NCI-H774 (cell line): ENCODE measurements at places on chromosomes 2 and 18.

DNA sequence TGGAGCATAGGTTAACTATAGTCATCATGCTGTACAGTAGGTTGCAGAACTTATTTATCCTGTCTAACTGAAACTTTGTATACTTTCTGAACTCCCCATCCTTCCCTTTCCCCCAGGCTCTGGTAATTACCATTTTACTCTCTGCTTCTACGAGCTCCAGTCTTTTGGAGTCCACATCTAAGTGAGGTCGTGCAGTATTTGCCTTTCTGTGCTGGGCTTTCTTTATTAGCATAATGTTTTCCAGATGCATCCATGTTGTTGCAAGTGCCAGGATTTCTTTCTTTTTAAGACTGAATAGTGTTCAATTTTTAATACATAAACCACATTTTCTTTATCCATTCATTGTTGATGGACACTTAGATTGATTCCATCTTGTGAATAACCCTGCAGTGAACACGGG, 464.1 kb downstream of the TGIF1 start:
- no peak for DNase-seq

DNA sequence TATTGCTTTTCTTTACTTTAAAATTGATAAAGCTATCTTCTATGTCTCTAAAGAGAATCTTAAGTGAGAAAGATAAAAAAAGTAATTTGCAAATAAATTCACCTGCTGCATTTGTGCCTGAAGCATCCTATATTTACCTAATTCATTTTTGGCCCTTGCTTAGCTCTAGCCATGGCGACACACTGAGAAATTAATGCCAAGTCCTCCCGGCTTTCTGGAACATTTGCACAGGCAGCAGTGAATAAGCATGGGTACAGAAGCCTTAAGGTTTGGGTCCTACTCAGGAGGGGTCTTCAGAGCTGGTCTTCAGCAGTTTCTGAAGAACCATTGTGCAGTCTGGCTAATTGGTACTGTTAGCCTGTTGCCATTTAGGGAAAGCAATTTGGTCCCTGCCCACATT, 73.9 kb upstream of the ZEB2 start:
- DNase-seq = no peak

DNA sequence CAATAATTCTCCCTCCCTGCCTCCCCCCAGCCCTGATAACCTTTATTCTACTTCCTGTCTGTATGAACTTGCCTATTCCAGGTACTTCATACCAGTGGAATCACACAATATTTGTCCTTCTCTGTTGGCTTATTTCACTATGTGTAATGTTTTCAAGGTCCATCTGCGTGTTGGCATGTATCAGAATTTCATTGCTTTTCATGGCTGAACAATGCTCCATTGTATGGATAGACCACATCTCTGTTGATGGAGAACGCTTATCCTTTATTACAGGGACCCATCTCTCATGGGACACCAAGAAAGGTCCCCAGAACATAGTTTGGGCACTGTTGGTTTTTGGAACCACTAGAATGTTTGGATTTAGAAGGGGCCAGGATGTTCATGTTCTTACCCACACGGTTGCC, 40.2 kb downstream of the ATOH8 start:
- no peak for DNase-seq

- no peak for DNase-seq
Observed at GRCh38 chr2:207619764-207620203, 5.4 kb downstream of the METTL21A start.

DNA sequence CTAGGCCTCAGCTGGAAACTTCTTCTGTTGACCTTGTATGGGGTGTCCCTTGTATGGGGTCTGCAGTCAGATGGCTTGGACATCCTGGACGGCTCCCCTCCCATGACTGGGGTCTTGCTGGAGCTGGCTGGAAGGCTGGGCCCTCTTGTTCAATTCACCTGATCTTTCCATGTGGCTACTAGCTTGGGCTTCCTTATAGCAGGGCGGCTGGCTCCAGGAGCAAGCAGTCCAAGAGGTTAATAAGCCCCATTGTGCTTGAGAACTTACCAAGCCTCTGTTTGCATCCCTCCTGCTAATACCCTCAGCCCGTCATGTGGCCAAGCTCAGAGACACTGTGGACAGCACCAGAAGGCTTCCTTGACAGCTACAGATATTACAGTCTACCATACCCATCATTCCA, 111.6 kb upstream of the NPAS2 start:
- DNase-seq = no peak

DNA sequence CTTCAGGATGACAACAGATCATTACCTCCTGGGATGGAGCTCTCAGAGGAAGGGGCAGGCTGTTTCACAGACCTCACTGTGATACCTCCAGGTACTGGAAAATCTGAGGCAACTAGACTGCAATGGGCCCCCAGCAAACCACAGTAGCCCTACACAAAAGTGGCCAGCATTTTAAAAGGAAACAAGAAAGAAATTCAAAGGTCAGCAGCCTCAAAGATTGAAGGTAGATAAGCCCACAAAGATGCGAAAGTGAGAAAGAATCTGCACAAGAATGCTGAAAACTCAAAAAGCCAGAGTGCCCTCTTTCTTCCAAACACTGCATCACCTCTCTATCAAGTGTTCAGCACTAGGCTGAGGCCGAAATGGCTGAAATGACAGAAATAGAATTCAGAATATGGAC, 499.5 kb upstream of the CHAC2 start:
- DNase-seq = no peak

- DNase-seq = no peak
Observed at GRCh38 chr18:71371951-71372605, 1083.2 kb downstream of the SOCS6 start.

GRCh38 chr18:21612125-21613039, at the start of gene SNRPD1:
Gene SNRPD1 (plus strand): TSS chr18:21612314. CDS start chr18:21612430, 116 bp downstream.
- DNase-seq = peak; percentile 93

- DNase-seq = no peak
Observed at GRCh38 chr18:58896268-58896667, 31.6 kb downstream of the ZNF532 start.

- DNase-seq = no peak
Observed at GRCh38 chr2:100992262-100992661, 9.8 kb upstream of the RPL31 start.

DNA sequence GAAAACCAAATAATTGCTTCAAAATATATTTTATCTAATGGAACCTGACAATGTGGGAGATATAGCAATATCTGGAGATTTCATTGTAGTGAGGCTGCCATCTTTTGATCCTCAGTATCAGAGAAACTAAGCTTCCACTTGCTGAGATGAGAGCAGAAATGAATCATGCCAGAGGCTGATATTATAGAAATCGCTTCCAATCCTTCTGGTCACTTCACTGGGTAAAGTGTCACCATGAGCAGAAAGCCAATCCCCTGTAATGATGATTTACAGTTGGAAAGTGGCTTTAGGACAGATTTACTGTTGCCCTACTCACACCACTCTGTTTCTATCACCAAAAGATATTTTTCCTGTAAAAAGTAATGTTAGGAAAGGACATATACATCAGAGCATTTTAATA, 365.0 kb upstream of the VRK2 start:
- no peak for DNase-seq

DNA sequence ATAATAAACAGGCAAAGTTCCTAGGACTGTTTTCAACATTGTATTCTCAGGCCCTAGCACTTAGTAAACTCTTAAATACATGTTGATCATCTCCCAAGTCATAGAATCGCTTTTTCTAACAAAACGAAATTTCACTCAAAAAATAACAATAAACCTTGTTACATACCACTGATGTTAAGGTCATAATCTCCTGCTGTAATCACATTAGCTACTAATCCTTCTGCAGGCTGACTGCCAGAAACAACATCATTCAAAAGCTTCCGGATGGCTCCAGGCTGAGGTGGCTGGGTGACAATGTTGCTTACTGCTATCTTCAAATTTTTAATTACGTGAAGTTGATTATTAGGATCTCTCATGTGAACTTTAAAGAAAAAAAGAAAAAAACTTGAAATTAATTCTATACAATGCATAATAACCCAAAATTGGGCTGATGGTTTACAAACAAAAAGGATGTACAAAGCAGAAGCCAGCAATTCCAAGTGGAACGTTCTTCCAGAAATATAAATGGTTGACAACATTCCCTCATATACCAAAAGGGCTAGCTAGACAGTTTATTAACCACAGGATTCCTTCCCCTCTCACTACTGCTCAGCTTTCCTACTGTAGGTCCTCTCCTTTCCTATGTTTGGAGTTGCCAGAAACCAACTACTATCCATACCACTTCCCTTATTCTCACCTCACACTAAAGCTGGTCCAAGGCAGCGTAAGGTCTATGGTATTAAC, 11.6 kb downstream of the TRAPPC8 start:
- no peak for DNase-seq

GRCh38 chr2:136257893-136258292, 139.9 kb upstream of the CXCR4 start:
- no peak for DNase-seq

GRCh38 chr2:8847400-8847799, 10.0 kb upstream of the KIDINS220 start:
- DNase-seq = no peak

DNA sequence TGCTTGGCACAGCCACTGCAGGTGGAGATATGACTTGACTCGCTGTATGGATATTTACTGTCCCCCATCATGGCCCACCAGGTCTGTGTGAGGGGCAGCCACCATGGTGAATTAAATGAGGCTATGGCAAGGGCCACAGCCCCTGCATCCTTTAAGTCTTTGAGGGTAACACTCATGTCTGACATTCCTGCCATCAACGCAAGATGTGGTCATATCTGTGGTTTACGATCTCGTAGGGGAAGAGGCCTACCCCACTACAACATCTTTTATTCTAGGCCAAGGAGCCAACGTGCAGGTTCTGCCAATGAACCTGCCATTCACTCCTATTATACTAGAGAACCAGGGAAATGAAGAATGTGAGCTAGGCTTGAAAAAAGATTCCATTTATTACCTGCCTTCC, 381.6 kb upstream of the ID2 start:
- DNase-seq = no peak

GRCh38 chr2:171260471-171261424, 100.1 kb upstream of the TLK1 start:
- no peak for DNase-seq

GRCh38 chr2:74554820-74555531, 456 bp downstream of the DOK1 start:
- DNase-seq = peak; percentile 19

- DNase-seq = no peak
Observed at GRCh38 chr2:170485254-170486026, 229.7 kb upstream of the SP5 start.

GRCh38 chr2:145186303-145186702, 666.4 kb upstream of the ZEB2 start:
- DNase-seq = no peak

DNA sequence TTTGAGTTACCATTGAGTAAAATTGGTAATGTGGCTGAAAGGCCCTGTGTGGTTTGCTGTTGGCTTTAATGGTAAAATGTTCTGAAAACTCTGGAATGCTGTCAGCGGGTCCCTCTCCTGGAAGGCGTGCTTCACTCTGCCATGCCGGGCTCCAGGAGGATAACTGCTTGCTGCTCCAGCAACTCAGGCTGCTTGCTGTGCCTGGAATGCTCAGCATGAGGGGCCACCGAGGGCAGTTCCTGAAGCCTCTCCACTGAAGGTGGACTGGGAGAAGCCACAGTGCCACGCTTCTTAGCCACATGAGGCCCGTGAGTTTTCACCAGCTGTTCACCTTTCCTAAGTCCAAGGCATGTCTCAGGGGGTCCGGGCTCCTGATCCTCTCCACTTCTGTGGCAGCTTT, 90.4 kb upstream of the FAM110C start:
- DNase-seq = no peak

DNA sequence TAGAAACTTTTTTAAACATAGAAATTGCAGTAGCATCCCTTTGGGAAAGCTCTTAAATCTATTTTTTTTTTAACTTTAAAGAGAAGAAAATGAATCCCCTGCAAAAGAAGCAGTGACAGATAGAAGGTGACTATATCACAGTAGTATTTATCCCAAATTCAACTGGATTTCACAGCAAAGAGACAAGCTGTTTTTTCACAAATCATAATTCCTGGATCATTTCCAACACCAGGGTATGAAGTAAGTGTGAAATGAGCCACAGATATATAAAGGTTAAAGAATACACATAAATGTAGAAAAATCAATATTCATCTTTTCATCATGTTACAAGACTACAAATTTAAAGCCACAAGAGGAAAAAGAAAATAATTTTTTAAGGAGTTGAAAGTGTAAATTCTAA, 1404.9 kb upstream of the NXPH2 start:
- DNase-seq = no peak

DNA sequence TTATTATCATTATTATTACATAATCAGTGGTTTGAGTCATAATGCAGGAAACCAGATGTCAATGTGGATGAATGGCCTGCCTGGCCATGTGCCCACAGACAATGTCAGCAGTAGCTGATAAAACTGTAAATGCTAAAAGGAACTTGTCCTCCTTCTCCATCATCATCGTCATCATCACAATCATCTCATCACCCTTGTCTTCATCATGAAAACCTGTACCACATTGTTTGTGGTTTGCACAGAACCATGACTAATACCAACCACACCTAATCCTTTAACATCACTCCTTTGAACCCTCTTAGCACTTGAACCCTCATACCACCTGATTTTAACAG, 96.0 kb downstream of the HNMT start:
- peak; percentile 10 for DNase-seq

DNA sequence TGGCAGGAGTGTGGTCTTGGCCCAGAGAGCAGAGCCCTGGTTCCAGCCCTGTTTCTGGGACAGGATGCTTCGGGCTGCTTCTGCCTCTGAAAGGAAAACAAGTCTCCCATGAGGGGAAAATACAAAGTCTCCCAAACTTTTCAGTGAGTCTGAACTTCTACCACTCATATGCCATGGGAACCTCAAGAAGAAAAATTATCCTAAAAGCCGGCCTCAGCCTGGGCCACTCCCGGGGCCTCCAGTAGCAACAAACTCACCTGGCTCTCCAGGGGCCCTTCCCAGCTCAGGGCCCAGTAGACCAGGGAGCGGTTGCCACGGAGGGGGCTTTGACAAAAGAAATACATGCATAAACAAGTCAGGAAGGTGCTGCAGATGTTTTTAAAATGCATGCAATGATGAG, 289.2 kb upstream of the HDAC4 start:
- no peak for DNase-seq

- DNase-seq = no peak
Observed at GRCh38 chr2:240502430-240503121, 55.2 kb downstream of the ANKMY1 start.

DNA sequence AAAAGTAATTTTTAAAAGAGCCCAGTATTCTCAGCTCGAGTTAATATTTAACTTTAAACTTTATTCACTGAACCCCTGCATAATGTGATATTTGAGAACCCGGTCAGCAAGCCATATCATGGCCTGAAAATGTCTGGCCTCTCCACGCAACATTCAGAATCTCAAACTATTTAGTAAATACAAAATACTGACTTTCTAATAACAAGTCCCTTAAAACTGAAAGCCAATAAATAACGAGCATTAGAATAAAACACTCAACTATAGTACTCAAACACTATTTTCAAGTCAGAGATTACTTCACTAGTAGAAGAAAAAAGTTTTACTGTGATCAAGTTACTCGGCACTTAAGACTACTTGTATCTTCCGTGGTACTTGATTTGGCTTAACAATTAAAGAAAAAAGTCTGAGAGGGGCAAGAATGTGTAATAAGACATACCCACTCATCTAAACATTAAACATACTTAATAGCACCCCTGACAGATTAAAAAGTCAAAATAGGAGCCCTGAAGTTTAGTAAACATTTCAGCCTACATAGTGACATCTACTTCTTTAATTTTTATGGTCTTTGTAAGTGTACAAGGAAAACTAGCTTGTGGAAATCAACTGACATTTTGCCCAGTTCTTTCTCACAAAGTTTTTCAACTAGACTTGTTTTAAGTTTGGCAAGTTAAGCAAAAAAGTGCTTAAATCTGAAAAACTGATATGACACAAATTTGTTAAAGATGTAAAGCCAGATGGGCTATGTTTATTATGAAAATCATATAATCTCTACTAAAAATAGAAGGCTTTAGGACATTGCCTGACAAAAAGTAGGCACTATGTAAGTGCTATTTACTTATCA, 38.2 kb downstream of the RTN4 start:
- no peak for DNase-seq
